ENCODE measurements at places on chromosomes 1 and 21. TPM values are rescaled to one million over a fixed set of nuclear protein-coding genes. Genes with fewer than 3 reads are reported as not detected.
A peak's percentile ranks its signal among the peaks of the same experiment; 100 is the strongest.

GRCh38 chr1:156499194-156499841 lies 1.3 kb downstream of the MEF2D start:
- peak overlapping the region; percentile 94 for H3K27ac ChIP-seq
- peak overlapping the region; percentile 81 for H3K4me3 ChIP-seq
- peaks cover 78% of the 10 kb centered on the region for H3K4me1 ChIP-seq

GRCh38 chr1:236741753-236742152 lies 53.3 kb upstream of the MTR start:
- H3K4me3 ChIP-seq = no peak overlapping the region
- no peaks in the 10 kb centered on the region for H3K36me3 ChIP-seq
- no peak overlapping the region for H3K27ac ChIP-seq

DNA sequence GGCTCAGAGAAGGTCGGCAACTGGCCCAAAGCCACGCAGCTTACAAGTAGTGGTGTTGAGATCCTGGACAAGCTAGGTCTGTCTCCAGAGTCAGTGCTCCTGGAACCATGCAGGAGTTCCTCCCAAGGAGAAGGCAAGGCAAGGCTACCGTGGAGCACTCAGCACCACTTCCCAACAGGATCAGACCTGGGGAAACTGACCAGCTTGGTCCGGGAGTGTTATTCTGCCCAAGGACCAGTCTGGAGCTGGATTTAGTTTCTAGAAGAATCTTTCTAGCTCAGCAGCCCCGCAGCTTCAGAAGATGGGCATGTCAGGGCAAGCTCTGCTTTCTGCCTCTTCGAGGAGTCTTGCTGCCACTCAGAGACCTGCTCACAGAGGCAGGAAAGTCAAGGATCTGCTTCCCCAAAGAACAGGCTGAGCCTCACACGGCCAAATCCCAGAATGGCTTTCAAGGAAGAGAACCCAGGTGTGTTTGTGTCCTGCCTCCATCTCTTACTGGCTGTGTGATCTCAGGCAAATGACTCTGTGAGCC lies 302.8 kb downstream of the MATN1 start:
- H3K27ac ChIP-seq = no peak overlapping the region
- no peak overlapping the region for H3K4me3 ChIP-seq
- no peaks in the 10 kb centered on the region for H3K36me3 ChIP-seq
- H3K4me1 ChIP-seq = no peaks in the 10 kb centered on the region
- no peaks in the 10 kb centered on the region for H3K27me3 ChIP-seq

LGR6 gene
- not detected for total RNA-seq

GRCh38 chr1:114720492-114720891 lies 3.9 kb upstream of the NRAS start:
- DNase-seq = no peak
- no peak overlapping the region for H3K4me3 ChIP-seq
- no peaks in the 10 kb centered on the region for H3K27me3 ChIP-seq
- H3K36me3 ChIP-seq = peaks cover 81% of the 10 kb centered on the region
- H3K27ac ChIP-seq = no peak overlapping the region
- H3K4me1 ChIP-seq = peaks cover 13% of the 10 kb centered on the region

- no peaks in the 10 kb centered on the region for H3K36me3 ChIP-seq
- no peak overlapping the region for H3K4me3 ChIP-seq
- no peak overlapping the region for H3K27ac ChIP-seq
- DNase-seq = no peak
These were observed 23.9 kb upstream of the SPATA6 start for GRCh38 chr1:48495911-48496310.

SPRR1A gene
- not detected for total RNA-seq

DNA sequence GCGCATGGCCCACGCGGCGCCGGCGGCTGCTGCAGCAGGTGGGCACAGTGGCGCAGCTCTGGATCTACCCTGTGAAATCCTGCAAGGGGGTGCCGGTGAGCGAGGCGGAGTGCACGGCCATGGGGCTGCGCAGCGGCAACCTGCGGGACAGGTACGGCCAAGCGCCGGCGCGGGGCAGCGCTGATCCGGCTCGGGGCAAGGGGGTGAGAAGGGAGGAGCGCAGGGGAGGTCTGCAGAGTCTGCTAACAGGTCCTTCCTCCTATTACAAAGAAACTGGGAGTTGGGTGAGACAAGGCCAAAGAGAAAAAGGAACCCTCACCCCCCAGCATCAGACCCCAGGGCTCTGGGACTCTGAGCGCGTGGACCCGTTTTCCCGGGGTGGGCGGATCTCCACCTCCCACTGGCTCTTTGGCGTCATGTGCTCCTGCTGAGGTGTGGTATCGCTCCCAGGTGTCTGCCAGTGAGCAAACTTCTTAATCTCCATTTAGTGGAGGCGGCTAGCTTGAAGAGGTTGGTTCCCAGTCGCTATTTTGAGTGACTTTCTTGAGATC lies 431 bp downstream of the MTARC1 start:
- no peaks in the 10 kb centered on the region for H3K27me3 ChIP-seq
- DNase-seq = peak; percentile 28
- no peak overlapping the region for H3K27ac ChIP-seq
- H3K36me3 ChIP-seq = no peaks in the 10 kb centered on the region

GRCh38 chr21:24046829-24047443 lies 1560.3 kb downstream of the MRPL39 start:
- DNase-seq = peak; percentile 62
- peak overlapping the region; percentile 60 for H3K27ac ChIP-seq
- H3K36me3 ChIP-seq = no peaks in the 10 kb centered on the region
- H3K27me3 ChIP-seq = no peaks in the 10 kb centered on the region
- peak overlapping the region; percentile 14 for H3K4me3 ChIP-seq
- peaks cover 49% of the 10 kb centered on the region for H3K4me1 ChIP-seq

- H3K4me3 ChIP-seq = no peak overlapping the region
- no peaks in the 10 kb centered on the region for H3K36me3 ChIP-seq
- no peaks in the 10 kb centered on the region for H3K4me1 ChIP-seq
- peaks cover 2% of the 10 kb centered on the region for H3K27me3 ChIP-seq
- no peak overlapping the region for H3K27ac ChIP-seq
These were observed 18.9 kb downstream of the CACHD1 start for GRCh38 chr1:64488862-64489261.

- no peaks in the 10 kb centered on the region for H3K36me3 ChIP-seq
- H3K27me3 ChIP-seq = no peaks in the 10 kb centered on the region
- H3K4me1 ChIP-seq = peaks cover 3% of the 10 kb centered on the region
- no peak overlapping the region for H3K27ac ChIP-seq
- DNase-seq = no peak
These were observed 12.7 kb upstream of the ASAP3 start for GRCh38 chr1:23496490-23497181.

DNA sequence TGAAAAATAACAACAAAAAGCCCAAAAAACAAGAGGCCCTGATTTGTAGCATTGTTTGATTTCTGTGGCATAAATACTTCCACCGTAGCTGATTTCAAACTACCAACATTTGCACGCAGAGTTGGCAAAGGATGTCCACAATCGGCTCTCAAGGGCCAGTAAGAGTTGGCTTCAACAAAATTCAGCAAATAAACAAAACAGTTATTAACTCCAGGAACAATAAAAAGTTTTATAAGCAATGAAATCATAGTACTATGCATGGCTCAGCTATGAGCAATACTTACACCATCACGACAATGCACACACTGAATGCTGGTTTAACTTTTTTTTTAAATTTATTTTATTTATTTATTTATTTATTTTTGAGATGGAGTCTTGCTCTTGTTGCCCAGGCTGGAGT lies 8.7 kb upstream of the COX20 start:
- H3K4me3 ChIP-seq = no peak overlapping the region
- no peaks in the 10 kb centered on the region for H3K36me3 ChIP-seq
- no peaks in the 10 kb centered on the region for H3K27me3 ChIP-seq
- H3K27ac ChIP-seq = no peak overlapping the region

GRCh38 chr1:107690491-107690890 lies 274.5 kb downstream of the VAV3 start:
- DNase-seq = no peak
- no peaks in the 10 kb centered on the region for H3K4me1 ChIP-seq
- no peak overlapping the region for H3K27ac ChIP-seq
- H3K36me3 ChIP-seq = no peaks in the 10 kb centered on the region

DNA sequence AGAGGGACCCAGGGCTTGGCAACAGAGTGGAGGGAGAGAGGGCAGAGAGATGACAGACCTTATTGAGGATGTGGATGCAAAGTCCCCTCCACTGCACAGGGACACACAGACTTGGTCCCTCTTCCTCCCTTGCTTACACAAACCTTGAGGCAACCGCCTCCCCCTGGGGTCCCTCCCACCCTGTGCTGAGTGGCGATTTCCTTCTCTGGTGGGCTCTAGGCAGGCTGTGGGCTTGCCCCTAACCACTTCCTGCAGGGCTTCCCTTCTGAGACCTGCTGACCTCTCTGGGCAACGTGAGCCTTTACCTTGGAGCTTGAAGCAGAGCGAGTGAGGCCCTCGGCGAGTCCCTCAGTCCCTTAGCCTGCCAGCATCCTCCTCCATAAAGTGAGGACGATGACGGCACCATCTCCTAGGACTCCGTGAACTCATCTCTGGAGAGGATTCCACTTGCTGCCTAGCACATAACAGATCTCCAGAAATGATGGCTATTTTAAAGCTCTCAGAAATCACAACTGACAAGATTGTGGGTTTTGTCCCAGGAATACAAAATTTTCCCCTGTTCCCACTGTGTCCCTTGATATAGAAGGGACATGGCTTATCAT lies 25.0 kb downstream of the KIAA1614 start:
- no peak overlapping the region for H3K27ac ChIP-seq
- H3K36me3 ChIP-seq = no peaks in the 10 kb centered on the region
- no peak for DNase-seq
- no peaks in the 10 kb centered on the region for H3K27me3 ChIP-seq
- no peak overlapping the region for H3K4me3 ChIP-seq
- peaks cover 18% of the 10 kb centered on the region for H3K4me1 ChIP-seq

GRCh38 chr1:224192082-224192788 lies 9.2 kb downstream of the DEGS1 start:
- H3K4me3 ChIP-seq = no peak overlapping the region
- peaks cover 12% of the 10 kb centered on the region for H3K4me1 ChIP-seq
- peaks cover 44% of the 10 kb centered on the region for H3K36me3 ChIP-seq

GRCh38 chr1:64572222-64572900 lies 102.4 kb downstream of the CACHD1 start:
- no peaks in the 10 kb centered on the region for H3K36me3 ChIP-seq
- no peaks in the 10 kb centered on the region for H3K4me1 ChIP-seq
- DNase-seq = no peak
- no peak overlapping the region for H3K27ac ChIP-seq

DNA sequence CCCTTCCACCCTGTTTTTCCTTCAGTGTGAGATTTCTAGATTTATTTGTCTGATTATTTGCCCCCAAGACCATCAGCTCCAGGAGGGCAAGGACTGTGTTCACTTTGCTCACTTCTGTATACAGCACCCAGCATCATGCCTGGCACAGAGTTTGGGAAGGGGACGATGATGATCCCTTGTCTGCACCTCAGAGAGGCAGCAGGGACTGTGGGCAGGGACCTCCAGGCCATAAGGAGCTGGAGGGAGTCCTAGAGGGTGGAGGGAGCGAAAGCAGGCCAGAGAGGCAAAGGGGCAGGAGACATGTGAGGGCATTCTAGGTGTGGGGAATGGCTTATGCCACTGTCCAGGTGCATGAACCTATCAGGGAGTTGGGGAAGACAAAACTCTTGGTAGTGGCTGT lies 32.8 kb downstream of the H3-3A start:
- H3K36me3 ChIP-seq = no peaks in the 10 kb centered on the region
- H3K27me3 ChIP-seq = no peaks in the 10 kb centered on the region
- no peak for DNase-seq
- H3K27ac ChIP-seq = no peak overlapping the region
- H3K4me3 ChIP-seq = no peak overlapping the region

DNA sequence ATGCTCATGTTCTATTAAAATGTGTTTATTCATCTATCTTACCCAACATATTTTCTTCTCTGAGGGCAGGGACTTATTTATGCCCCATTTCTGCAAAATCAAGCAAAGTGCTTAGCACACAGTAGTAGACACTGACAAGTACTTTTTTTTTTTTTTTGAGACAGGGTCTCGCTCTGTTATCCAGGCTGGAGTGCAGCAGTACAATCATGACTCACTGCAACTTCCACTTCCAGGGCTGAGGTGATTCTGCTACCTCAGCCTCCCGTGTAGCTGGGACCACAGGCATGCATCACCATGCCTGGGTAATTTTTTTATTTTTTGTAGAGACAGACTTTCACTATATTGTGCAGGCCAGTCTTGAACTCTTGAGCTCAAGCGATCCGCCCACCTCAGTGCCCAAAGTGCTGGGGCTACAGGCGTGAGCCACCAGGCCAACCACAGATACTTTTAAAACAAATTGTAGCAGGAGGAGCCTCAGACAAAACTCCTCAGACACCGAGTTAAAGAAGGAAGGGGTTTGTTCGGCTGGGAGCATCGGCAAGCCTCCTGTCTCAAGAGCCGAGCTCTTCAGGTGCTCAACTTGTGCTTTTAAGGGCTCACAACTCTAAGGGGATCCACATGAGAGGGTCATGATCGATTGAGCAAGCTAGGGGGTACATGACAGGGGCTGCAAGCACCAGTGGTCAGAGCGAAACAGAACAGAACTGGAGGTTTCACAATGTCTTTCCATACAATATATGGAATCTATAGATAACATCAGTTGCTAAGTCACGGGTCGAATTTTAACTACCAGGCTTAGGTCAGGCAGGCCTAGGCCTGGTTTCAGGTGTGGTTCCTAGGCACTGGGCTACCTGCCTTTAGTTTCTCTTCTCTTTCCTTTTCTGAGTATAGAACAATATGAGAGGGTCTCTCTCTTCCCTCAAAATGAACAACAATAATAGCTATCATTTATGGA lies 5.7 kb upstream of the TMEM167B start:
- H3K27ac ChIP-seq = no peak overlapping the region
- H3K4me1 ChIP-seq = peaks cover 5% of the 10 kb centered on the region
- H3K4me3 ChIP-seq = no peak overlapping the region

DNA sequence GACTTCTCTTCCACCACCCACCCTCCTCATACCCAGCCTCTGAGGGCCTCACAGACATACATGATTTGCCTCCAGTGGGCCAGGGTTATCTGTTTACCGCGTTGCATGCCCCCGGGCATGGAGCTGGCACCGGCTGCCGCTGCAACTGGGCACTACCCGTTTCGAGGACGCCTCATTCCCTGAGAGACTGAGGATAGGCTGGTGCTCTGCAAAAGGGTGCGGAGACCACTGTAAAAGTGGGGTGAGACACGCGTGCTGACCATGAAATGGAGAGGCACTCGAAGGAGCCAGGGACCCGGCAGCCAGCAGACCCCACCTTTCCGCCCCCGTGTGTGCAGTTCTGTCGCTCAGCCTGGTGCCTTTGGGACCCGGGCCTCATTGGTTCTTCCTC lies 20.6 kb downstream of the TP73 start:
- H3K27ac ChIP-seq = peak overlapping the region; percentile 43
- no peak for DNase-seq
- no peaks in the 10 kb centered on the region for H3K27me3 ChIP-seq
- peaks cover 41% of the 10 kb centered on the region for H3K4me1 ChIP-seq
- H3K4me3 ChIP-seq = peak overlapping the region; percentile 50

OR2T35 gene
- total RNA-seq = 0.30 TPM

GRCh38 chr1:245871915-245872314 lies 635.2 kb downstream of the SMYD3 start:
- H3K36me3 ChIP-seq = no peaks in the 10 kb centered on the region
- H3K27ac ChIP-seq = no peak overlapping the region
- no peak overlapping the region for H3K4me3 ChIP-seq
- H3K27me3 ChIP-seq = no peaks in the 10 kb centered on the region

GRCh38 chr1:5814046-5814619 lies 178.1 kb downstream of the NPHP4 start:
- H3K27me3 ChIP-seq = no peaks in the 10 kb centered on the region
- no peaks in the 10 kb centered on the region for H3K36me3 ChIP-seq
- DNase-seq = no peak
- no peak overlapping the region for H3K4me3 ChIP-seq

GRCh38 chr1:150415800-150416199 lies 51.9 kb downstream of the RPRD2 start:
- H3K4me3 ChIP-seq = no peak overlapping the region
- H3K27me3 ChIP-seq = no peaks in the 10 kb centered on the region
- no peak for DNase-seq
- peaks cover 5% of the 10 kb centered on the region for H3K36me3 ChIP-seq
- no peak overlapping the region for H3K27ac ChIP-seq
- H3K4me1 ChIP-seq = no peaks in the 10 kb centered on the region

MATN1 gene
- 3.2 TPM for total RNA-seq
